Renal cortex interstitium (tissue), 15 donors: ENCODE measurements at places on chromosomes 12 and 14. TPM values are rescaled to one million over a fixed set of nuclear protein-coding genes. Genes with fewer than 3 reads are reported as not detected.
A peak's percentile ranks its signal among the peaks of the same experiment; 100 is the strongest.

GRCh38 chr14:92285311-92285710 lies 37.7 kb upstream of the SLC24A4 start:
- no peak for DNase-seq

DNA sequence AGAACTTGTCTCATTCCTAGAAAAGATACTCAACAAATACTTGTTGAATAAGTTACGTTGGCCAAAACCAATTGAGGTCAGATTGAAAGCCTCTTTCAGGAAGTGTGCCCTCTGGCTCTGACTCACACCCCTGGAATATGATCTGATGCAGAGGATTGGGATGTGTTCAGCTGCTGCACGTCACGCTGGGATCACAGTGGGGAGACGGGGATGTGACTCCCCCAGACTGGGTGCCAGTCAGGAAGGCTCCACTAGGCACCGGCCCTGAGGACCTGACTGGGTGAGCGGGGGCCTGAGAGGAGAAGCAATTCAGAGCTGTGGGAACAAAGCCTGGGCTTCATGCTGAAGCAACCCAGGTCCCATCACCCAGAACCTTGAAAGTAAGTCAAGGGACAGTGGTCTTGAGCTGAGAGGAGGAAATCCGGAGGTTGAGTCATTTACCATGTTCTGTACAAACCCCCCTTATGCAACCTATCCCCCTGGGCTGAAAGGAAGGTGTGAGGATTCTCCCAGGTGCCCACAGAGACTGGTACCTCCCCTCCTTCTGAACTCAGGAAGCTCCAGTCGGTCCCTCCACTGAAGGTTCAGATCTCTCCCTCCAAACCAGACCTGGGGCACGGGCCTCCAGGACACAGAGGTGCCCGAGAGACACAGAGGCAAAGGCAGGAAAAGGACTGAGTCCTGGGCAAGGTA lies 3.9 kb downstream of the CEBPE start:
- DNase-seq, result no peak

GRCh38 chr14:22039938-22040780 lies 366.5 kb upstream of the OR4E1 start:
- DNase-seq, result no peak

- peak; percentile 14 for DNase-seq
These were observed 626 bp downstream of the TXNDC16 start for GRCh38 chr14:52551696-52552062.

DNA sequence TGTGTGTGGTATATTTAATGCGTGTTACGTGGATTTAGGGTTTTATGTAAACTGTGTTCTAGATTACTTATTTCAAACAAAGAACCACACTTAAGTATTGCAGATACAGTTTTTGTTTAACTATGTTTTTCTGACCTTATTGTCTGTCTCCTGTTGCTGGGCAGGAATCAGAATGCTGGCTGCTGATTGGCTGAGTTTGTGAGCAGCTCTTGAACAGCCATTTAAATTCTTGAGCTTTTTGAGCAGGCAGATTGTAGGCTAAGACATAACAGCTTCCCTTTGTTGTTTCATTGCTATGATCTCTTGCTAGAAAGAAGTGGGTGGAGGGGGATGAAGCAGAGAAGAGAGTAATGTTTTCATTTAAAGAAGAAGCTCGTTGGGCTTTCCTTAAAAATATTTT lies 52.2 kb downstream of the ATF7IP start:
- peak; percentile 53 for DNase-seq

DNA sequence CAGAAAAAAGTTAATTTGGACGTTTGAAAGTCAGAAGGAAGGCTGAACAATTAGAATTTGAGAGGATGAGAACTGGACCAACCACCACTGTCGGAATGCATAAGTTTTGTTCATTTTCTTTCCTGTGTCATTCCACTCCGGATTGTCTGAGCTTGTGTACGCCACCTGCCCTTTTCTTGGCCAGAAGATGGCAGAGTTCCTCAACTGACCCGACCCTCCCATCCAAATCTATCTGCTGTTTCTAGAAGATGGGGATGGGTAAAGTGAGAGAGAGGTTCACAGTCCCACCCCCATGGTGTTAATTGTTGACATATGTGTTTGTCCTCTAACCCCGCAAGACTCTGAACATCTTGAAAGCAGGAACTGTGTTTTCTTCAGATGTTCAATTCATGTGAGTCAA lies 388.0 kb downstream of the VRK1 start:
- no peak for DNase-seq

- DNase-seq, result no peak
These were observed 39.4 kb downstream of the SLC6A12 start for GRCh38 chr12:174596-174995.

- no peak for DNase-seq
These were observed 10.8 kb downstream of the COL2A1 start for GRCh38 chr12:47993491-47993890.

PCED1B gene
- 5.8 TPM for polyA plus RNA-seq

CISTR gene
- polyA plus RNA-seq, result not detected

LUM gene
- polyA plus RNA-seq, result 52.3 TPM

GRCh38 chr12:42484996-42485395 lies 104.5 kb downstream of the PRICKLE1 start:
- no peak for DNase-seq

- no peak for DNase-seq
These were observed 18.5 kb downstream of the PRPF40B start for GRCh38 chr12:49641748-49642369.

GRCh38 chr12:83827860-83828259 lies 1084.7 kb downstream of the SLC6A15 start:
- DNase-seq, result no peak

GPR84 gene
- 0.07 TPM for polyA plus RNA-seq

GRCh38 chr14:93023039-93023438 lies 92.7 kb downstream of the ITPK1 start:
- DNase-seq, result no peak

DNA sequence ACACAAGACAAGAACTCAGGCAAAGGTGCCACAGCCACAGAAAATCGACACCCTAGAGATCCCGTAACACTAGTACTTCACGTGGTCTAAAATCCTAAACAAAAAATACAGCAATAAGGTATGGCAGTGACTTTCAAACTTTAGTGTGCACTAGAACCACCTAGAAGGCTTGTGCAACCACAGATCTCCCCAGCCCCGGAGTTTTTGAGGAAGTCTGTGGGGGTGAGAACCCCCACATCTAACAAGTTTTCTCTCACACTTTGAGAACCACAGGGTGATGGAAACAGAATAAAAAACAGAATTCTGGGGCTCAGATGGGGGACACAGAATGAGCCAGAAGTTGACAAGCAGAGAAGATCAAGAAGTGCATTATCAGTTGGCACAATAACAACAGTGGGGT lies 254.0 kb downstream of the ANO6 start:
- DNase-seq, result no peak

DNA sequence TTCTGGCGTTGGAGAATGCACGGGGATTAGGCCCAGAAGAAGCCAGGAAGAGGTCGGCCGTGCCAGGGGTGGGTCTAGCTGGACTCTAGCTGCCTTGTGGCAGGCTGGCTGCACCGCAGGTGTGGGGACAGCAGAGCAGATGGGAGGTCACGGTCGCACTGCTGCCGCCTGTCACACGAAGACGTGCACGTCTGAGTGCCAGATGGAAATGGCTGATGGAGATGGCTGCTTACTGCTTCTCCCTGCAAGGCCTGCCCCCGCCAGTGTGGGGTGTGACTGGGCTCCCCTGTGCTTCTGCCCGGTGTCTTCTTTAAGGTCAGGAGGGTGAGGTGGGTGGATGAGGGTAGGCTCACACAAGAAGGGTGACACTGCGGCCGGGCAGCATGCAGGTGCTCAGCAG lies 79.0 kb downstream of the MOK start:
- no peak for DNase-seq

DNA sequence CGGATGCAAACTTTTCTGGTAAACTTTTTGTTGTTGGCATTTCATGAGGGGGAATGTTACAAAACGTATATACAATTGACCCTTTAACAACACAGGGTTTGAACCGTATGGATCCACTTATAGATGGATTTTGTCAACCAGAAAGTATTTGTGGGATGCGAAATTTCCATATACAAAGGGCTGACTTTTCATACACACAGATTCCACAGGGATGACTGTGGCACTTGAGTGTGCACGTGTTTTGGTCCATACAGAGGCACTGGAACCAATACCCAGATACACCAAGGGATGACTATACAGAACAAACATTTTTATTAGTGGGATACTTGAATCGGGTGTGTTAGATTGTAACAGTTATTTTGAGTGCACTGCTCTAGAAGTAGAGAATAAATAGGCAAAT lies 29.8 kb upstream of the CCT2 start:
- DNase-seq, result no peak
